ENCODE measurements at places on chromosomes 12 and 14.

- no peak for DNase-seq
Measured at GRCh38 chr14:77221241-77221871, 39.8 kb downstream of the TMEM63C start.

DNA sequence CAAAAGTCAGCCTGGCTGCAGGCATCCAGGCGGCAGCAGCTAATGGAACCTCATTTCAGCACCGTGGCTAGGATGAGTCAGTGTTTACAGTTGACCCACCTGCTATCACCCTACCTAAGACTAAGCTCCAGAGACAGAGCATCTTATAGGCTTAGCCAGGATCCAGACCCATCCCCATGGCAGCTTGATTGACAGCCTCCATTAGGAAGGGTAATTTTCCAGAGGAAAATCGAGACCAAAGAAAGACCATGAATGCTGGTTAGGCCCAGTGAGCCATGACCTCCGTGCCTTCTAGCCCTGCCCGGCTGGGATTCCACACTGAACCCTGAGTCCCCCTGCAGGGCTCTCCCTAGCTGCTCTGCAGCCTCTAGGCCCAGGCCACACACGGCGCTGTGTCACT, 38.7 kb downstream of the TUNAR start:
- no peak for DNase-seq

GRCh38 chr12:71456316-71456715, 16.7 kb downstream of the LGR5 start:
- no peak for DNase-seq

GRCh38 chr14:82546401-82546800, 1012.7 kb upstream of the SEL1L start:
- DNase-seq: no peak

- DNase-seq: no peak
Measured at GRCh38 chr12:4807116-4807783, 87.0 kb downstream of the GALNT8 start.

DNA sequence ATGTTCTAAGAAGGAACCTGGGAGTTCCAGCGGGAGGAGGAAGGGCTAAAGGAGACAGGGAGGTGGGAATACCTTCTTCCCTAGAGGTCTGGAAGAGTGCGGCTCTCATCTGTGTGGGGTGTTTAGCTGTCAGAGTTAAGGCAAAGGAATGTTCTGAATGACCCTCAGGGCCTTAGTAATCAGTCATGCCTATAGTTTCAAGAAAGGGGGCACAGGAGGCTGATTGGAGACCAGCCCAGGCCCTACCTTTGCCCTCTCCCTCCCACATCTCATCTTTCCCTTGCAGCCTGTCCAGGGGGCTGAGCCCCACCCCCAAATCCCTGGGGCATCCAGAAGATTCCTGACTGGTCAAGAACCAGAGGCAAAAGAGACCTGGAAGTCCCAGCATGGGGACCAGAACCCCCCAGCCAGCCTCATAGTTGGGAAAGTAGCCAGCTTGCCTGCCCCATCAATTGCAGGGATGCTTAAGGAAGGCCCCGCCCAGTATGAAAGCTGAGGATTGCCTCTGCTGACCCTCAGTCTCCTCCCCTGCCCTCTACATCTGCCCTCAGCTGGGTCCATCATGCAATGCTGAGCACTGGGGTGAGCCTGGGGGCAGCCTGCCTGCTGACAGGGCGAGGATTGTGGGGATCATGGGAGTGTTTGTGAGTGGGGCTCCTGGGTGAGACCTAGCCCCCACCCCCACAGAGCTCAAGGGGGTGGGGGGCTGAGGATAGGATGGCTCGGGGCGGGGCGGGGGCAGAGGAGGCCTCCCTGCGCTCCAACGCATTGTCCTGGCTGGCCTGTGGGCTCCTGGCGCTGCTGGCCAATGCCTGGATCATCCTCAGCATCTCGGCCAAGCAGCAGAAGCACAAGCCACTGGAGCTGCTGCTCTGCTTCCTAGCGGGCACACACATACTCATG, 1.8 kb downstream of the GPR162 start:
- no peak for DNase-seq

All from T-helper 2 cell (primary cell).